ENCODE measurements at places on chromosomes 3 and 15.

- DNase-seq, result no peak
Observed at GRCh38 chr3:119349354-119350041, 55.3 kb downstream of the ARHGAP31 start.

- DNase-seq, result no peak
Observed at GRCh38 chr3:174767406-174767805, 91.7 kb upstream of the NAALADL2 start.

DNA sequence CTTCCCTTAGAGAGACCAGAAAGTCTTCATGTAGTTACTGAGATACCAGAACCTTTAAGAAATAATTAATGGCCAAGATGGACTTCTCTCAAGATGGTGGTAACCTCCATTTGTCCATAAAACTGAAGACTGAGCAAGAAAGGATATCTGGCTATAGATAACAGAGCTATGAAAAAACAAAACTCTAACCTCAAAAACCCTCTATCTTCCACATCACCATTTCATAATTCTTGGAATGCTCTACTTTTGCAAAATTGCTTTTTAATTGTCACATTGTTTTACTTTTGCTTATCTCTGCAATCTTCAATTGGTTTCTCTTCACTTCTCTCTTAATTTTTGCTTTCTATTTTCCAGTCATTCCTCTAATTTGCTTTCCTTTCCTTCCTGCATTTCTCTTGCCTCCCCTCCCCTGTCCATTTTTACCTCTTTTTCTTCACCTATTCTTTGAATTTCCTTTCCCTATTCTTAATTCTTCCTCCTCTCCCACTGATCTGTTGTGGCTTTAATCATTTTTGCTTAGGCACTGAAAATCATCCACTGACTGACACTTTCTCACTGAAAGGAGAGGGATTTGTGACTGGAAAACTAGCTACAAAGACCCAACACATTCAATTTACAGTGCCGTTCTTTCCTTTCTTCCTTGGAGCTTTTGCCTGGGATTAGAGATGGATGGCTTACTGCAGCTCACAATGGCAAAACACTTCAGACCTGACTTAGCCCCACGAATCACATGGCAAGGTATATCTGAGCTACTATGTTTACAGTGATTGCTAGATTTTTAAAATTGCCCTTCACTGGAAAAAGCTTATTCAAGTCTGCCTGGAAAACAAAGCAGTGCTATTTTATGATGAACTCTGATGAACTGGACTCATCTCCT lies 242.8 kb downstream of the CHST2 start:
- no peak for DNase-seq

DNA sequence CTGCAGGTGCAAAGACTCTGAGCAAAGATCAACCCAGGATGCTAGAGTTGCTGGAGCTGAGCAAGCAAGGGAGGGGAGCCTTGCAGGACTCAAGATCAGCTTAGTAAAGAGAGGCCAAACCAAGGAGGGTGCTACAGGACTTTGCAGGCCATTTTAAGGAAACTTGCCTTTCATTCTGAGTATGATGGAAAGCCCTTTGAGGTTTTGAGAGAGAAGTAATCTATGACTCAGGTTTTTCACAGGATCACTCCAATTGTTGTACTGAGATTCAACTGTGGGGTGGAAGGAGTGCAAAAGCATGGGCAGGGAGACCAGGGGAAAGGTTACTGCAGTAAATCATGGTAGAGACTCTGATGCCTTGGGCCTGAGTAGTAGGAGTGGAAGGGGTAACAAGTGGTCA lies 260.4 kb upstream of the GPR149 start:
- DNase-seq, result no peak

DNA sequence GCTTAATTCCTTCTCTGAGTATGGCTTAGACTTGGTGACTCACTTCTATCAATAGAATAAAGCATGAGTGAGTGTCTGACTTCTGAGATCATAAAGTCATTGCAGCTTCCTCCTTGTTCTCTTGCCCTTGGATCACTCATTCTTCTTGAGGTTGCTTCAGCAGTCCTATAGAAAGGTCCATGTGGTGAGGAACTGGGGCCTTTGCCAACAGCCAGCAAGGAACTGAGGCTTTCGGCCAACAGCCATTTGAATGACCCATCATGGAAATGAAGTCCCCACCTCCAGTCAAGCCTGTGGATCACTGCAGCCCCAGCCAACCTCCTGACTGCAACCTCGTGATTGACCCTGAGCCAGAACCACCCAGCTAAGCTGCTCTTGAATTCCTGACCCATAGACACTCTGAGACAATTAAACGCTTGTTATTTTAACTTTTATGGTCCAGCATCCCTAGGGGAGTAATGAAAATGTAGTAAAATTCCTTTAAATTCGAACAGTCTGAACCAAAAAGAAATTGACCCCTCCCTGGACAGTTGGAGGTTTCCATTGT lies 84.5 kb downstream of the WDR76 start:
- DNase-seq, result no peak

- DNase-seq, result no peak
Observed at GRCh38 chr3:97823046-97824004, 1.5 kb downstream of the CRYBG3 start.

GRCh38 chr15:57237676-57238075 lies 138.6 kb upstream of the CGNL1 start:
- DNase-seq, result no peak

GRCh38 chr3:175301741-175302140 lies 442.6 kb downstream of the NAALADL2 start:
- no peak for DNase-seq

DNA sequence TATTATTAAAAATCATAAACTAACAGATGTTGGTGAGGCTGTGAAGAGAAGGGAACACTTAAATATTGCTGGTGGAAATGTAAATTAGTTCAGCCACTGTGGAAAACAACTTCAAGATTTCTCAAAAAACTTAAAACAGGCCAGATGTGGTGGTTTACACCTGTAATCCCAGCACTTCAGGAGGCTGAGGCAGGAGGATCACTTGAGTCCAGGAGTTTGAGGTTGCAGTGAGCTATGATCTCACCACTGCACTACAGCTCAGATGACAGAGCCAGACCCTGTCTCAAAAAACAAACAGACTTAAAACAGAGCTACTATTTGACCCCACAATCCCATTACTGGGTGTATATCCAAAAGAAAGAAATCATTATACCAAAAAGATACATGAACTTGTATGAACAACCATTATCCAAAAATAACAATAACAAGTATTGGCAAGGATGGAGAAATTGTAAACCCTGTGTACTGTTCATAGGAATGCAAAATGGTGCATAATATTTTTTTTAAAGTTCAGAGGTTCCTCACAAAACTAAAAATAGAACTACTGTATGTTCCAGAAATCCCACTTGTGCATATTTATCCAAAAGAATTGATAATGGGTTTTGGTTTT lies 25.5 kb downstream of the ZNF148 start:
- no peak for DNase-seq

DNA sequence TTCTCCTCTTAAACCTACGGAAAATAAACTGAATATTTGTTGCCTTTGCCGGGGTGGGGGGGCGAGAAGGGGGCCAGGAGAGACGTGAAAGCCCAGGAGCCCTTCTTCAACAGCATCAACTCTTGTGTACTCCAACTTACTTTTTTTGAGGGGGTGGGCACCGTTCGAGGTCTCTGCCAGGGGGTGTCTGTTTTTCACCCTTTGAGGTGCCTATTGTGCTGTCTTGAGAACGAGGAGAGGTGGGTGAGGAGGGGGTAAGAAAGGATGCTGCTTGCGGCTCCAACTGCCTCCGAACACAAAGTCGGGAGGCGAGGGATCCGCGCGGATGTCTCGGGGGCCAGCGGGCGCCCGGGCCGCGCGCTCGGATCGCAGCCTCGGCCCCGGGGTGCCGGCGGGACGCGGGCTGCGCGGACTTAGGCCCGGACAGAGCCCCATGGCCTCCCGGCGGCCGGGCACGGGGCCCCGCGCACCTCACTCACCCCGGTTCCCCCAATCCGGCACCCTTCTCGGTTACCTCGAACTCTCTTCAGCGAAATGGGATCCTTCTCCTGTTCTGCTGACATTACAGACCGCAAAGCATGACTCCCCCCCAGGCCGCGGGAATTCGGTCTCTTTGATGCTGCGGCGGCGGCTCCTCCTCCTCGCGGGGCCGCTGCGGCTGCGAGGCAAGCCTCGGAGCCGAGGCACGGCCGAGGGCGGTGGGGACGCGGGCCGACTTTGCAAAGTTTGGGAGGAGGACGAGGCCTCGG lies 650 bp downstream of the PYGO1 start:
- no peak for DNase-seq

GRCh38 chr3:170057550-170057949 lies 19.8 kb downstream of the GPR160 start:
- no peak for DNase-seq

GRCh38 chr3:188686324-188686723 lies 485.4 kb upstream of the TPRG1 start:
- DNase-seq, result no peak
